ENCODE measurements at places on chromosomes 6 and 20.

GRCh38 chr6:142913036-142913510 lies 31.9 kb downstream of the HIVEP2 start:
- DNase-seq = no peak

GRCh38 chr6:4712291-4712690 lies 63.9 kb upstream of the CDYL start:
- DNase-seq = no peak

- no peak for DNase-seq
These were observed 24.6 kb downstream of the JAG1 start for GRCh38 chr20:10649080-10649796.

DNA sequence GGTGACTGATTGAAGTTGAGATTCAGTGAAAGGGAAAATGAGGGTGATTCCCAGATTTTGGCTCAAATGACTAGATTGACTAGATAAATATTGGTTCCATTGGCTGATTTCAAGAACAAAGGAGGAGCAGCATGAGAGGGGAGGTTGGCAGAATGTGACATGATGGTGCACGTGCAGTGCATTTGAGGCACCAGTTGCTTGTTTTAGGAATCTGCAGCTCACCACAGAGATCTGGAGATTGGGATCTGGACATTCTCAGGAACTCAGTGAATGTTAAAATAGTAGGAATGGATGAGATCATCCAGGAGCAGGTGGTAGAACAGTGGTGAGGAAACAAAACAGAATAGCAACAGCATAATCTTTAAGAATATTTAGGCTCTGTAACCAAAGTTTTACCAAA lies 496.3 kb downstream of the DHX35 start:
- no peak for DNase-seq

- no peak for DNase-seq
These were observed 7.6 kb upstream of the HLA-DRA start for GRCh38 chr6:32432050-32432450.

DNA sequence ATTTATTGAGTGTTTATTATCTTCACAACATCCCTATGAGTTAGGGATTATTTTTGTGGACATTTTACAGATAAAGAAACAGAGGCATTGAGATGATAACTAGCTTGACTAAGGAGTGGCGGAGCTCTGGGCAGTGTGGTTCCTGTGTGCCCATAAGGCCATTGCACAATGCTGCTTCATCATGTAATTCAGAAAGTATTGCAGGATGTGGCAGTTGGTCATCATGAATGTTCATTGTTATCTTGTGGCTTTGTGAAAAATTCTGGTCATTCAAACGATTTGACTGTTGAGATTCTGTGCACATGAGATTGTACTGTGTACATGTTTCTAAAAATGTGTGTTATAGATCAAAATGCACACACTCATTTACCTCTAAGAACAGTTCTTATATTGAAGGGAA lies 150.8 kb downstream of the ESR1 start:
- DNase-seq = peak; percentile 67

DNA sequence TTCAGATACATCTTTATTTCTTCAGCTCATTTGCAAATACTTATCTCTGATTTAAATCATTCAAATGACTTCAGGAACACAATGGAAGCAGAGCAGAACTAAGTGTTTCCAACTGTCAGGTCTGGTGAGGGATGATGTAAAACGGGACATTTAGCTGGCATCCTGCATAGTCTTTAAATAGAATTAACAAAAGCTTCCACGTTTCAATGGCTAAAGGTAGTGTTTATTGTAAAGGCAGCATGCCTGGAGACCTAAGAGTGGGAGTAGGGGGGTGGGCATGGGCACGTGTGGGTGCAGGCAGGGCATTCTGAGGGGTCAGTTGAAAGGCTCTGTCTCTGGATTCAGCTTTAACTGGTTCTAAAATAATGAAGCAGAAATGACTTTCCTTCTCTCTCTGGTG lies 174.9 kb downstream of the PLCB1 start:
- no peak for DNase-seq
